Vagina (tissue), 2 donors: ENCODE measurements at places on chromosomes 2 and 18.

- peaks cover 69% of the 10 kb centered on the region for H3K4me1 ChIP-seq
- H3K27me3 ChIP-seq: no peaks in the 10 kb centered on the region
- H3K4me3 ChIP-seq: no peak overlapping the region
Observed at GRCh38 chr2:102052365-102052764, 60.6 kb downstream of the IL1R2 start.

GRCh38 chr18:43964666-43965065 lies 687.4 kb upstream of the SYT4 start:
- H3K27me3 ChIP-seq: no peaks in the 10 kb centered on the region
- H3K27ac ChIP-seq: no peak overlapping the region
- H3K4me3 ChIP-seq: no peak overlapping the region
- no peaks in the 10 kb centered on the region for H3K36me3 ChIP-seq
- no peak for DNase-seq

- peak overlapping the region; percentile 13 for H3K27ac ChIP-seq
- no peak overlapping the region for H3K4me3 ChIP-seq
- no peaks in the 10 kb centered on the region for H3K27me3 ChIP-seq
- H3K36me3 ChIP-seq: no peaks in the 10 kb centered on the region
Observed at GRCh38 chr18:48843162-48843561, 107.6 kb downstream of the SMAD7 start.

DNA sequence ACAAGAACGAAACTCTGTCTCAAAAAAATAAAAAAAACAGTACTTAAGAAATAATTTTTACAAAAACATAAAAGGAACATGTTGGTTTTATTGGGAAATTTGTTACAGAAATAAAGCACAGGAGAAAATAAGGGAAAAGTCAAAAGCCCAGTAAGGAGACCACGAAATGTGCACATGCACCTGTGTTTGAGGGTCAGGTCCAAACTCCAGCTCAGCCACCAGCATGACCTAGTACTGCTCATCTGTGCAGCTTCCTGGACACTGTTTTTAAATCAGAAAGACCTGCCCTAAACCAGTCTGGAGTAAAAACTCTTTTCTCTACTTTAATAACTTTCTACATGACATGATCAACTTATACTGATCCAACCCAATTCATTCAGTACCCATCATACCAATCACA lies 21.2 kb downstream of the RNF149 start:
- no peaks in the 10 kb centered on the region for H3K27me3 ChIP-seq
- DNase-seq: no peak
- no peaks in the 10 kb centered on the region for H3K4me1 ChIP-seq
- H3K36me3 ChIP-seq: peaks cover 57% of the 10 kb centered on the region
- H3K4me3 ChIP-seq: no peak overlapping the region

DNA sequence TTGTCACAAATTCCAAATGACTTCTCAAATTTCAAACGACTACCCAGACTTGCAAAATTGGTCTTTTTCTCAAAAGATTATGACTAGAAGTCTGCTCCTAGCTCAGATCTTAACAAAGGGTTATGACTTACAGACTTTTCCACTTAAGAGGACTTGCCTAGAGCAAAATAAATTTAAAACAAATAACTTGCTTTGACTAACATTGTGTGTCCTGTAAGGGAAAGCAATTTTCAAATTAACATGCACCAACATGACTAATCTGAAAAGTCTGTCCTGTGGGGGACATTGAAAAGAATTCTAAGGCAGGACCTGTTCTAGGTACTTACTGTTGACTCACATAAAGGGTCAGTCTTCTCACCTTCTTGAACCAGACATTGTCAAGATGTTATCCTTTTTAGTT lies 53.5 kb upstream of the TMEM200C start:
- no peak overlapping the region for H3K4me3 ChIP-seq
- no peak for DNase-seq
- no peak overlapping the region for H3K27ac ChIP-seq

DNA sequence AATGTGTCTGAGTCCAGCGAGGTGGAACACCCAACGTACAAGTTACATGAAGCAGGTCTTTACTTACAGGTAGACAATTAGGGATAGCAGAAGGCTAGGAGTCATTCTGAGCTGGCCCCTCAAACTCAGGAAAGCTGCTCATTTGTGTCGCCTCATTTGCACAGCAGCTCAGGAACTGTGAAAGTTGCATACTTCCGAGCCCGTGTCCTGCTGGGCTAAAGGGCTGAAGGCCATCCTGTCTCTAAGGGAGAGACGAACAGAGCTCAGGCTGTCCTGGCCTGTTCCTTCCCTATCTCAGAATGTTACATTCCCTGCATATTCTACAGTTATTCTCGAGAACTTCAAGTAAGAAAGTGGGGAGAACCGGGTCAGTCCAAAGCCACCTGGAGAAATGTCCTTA lies 99.0 kb downstream of the FAM124B start:
- H3K4me1 ChIP-seq: no peaks in the 10 kb centered on the region
- H3K27me3 ChIP-seq: no peaks in the 10 kb centered on the region
- H3K36me3 ChIP-seq: no peaks in the 10 kb centered on the region

GRCh38 chr2:200022511-200022910 lies 67.1 kb downstream of the MAIP1 start:
- H3K36me3 ChIP-seq: no peaks in the 10 kb centered on the region
- no peak for DNase-seq
- H3K27me3 ChIP-seq: no peaks in the 10 kb centered on the region
- no peak overlapping the region for H3K27ac ChIP-seq
- H3K4me3 ChIP-seq: no peak overlapping the region

GRCh38 chr18:50002781-50003180 lies 189.4 kb upstream of the ACAA2 start:
- H3K4me1 ChIP-seq: no peaks in the 10 kb centered on the region
- no peak overlapping the region for H3K4me3 ChIP-seq
- H3K27ac ChIP-seq: no peak overlapping the region
- no peaks in the 10 kb centered on the region for H3K36me3 ChIP-seq
- no peaks in the 10 kb centered on the region for H3K27me3 ChIP-seq

DNA sequence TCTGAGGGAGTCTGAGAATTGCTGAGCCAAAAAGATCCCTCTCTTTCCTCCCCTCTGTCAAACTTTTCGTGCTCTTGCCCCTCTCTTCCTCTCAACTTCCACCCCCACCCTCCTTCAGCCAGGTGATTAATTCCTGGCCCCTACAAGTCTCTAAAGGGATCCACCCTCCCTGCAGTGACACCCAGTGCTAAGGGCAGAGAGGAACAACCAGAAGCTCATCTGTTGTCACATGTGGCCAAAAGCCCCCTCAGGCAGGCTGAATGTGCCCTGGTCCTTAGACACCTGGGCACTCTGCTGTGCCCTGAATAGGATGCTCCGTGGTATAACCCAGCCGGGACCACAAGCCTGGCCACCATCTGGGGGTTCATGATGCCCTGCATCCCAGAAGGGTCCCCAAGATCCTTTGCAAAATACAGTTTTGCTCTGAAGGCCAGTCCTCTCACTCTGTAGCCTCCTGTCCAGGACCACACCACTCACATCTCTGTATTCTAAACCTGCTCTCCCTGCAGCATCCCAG lies 234.4 kb downstream of the BCL11A start:
- no peaks in the 10 kb centered on the region for H3K27me3 ChIP-seq
- DNase-seq: peak; percentile 70
- no peaks in the 10 kb centered on the region for H3K36me3 ChIP-seq
- no peak overlapping the region for H3K4me3 ChIP-seq
- no peaks in the 10 kb centered on the region for H3K4me1 ChIP-seq

DNA sequence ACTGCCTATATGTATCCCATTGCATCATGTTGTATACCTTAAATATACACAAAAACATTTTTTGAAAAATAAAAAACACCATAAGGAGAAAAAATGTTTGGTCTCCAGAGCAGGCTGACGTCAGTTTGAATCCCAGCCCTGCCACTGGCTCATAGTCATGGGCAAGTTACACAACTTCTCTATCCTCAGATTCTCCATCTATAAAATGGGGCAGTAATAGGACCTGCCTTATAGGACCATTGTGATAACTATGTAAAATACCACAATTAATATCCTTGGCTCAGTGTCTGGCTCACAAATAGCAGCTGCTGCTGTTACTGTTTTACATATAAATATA lies 135.6 kb downstream of the SMAD7 start:
- no peak overlapping the region for H3K27ac ChIP-seq
- peaks cover 27% of the 10 kb centered on the region for H3K4me1 ChIP-seq
- no peak for DNase-seq
- H3K4me3 ChIP-seq: no peak overlapping the region
- peaks cover 18% of the 10 kb centered on the region for H3K36me3 ChIP-seq
- H3K27me3 ChIP-seq: no peaks in the 10 kb centered on the region

- no peak for DNase-seq
- peaks cover 45% of the 10 kb centered on the region for H3K4me1 ChIP-seq
Observed at GRCh38 chr2:20223407-20224163, 1.3 kb downstream of the SDC1 start.

- no peak overlapping the region for H3K27ac ChIP-seq
- H3K4me3 ChIP-seq: no peak overlapping the region
- no peak for DNase-seq
- H3K27me3 ChIP-seq: no peaks in the 10 kb centered on the region
- no peaks in the 10 kb centered on the region for H3K36me3 ChIP-seq
Observed at GRCh38 chr2:12074126-12074844, 327.9 kb downstream of the LPIN1 start.
